Naive B cell (primary cell): ENCODE measurements at places on chromosomes 4 and X. TPM values are rescaled to one million over a fixed set of nuclear protein-coding genes. Genes with fewer than 3 reads are reported as not detected.

Gene INTS6L
- polyA plus RNA-seq, result 7.1 TPM

GRCh38 chrX:56787734-56788152 lies 58.7 kb downstream of the NBDY start:
- DNase-seq, result no peak
- no peaks in the 10 kb centered on the region for H3K27me3 ChIP-seq
- no peaks in the 10 kb centered on the region for H3K36me3 ChIP-seq
- peaks cover 24% of the 10 kb centered on the region for H3K4me1 ChIP-seq
- no peak overlapping the region for H3K4me3 ChIP-seq

GRCh38 chrX:37425370-37425769 lies 76.2 kb downstream of the PRRG1 start:
- no peak overlapping the region for H3K4me3 ChIP-seq
- no peaks in the 10 kb centered on the region for H3K27me3 ChIP-seq
- H3K36me3 ChIP-seq, result no peaks in the 10 kb centered on the region
- no peaks in the 10 kb centered on the region for H3K4me1 ChIP-seq
- no peak for DNase-seq

Gene CCDC110
- polyA plus RNA-seq, result not detected

- H3K4me3 ChIP-seq, result no peak overlapping the region
- H3K27ac ChIP-seq, result no peak overlapping the region
- H3K36me3 ChIP-seq, result no peaks in the 10 kb centered on the region
Measured at GRCh38 chrX:150759568-150760416, 66.6 kb downstream of the MTMR1 start.

- H3K4me1 ChIP-seq, result no peaks in the 10 kb centered on the region
- H3K27ac ChIP-seq, result no peak overlapping the region
- DNase-seq, result no peak
- H3K4me3 ChIP-seq, result no peak overlapping the region
- H3K27me3 ChIP-seq, result no peaks in the 10 kb centered on the region
Measured at GRCh38 chr4:7435471-7436061, 836 bp upstream of the PSAPL1 start.

DNA sequence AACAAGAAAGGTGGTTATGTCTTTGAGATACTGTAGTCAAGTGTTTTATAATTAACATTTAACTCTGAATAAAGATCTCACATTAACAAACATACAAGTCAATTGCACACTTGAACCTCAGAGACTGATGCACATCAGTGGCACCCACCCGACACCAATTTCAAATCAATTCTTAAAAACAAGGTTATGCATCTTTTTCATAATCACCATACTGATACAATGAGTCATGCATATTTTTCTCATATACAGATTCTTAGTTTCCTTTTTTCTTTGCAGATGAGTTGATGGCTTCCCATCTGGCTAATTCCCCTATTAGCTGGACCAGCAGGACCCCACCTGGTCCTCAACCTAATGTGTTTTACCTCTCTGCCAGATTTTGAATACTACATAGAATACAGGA lies 136.2 kb upstream of the RPL34 start:
- no peaks in the 10 kb centered on the region for H3K4me1 ChIP-seq
- peaks cover under 1% of the 10 kb centered on the region for H3K27me3 ChIP-seq
- no peaks in the 10 kb centered on the region for H3K36me3 ChIP-seq
- DNase-seq, result no peak
- H3K4me3 ChIP-seq, result no peak overlapping the region
- no peak overlapping the region for H3K27ac ChIP-seq
